Mucosa of gallbladder (tissue), 1 donor: ENCODE measurements at places on chromosomes 2 and 18. TPM values are rescaled to one million over a fixed set of nuclear protein-coding genes. Genes with fewer than 3 reads are reported as not detected.

DNA sequence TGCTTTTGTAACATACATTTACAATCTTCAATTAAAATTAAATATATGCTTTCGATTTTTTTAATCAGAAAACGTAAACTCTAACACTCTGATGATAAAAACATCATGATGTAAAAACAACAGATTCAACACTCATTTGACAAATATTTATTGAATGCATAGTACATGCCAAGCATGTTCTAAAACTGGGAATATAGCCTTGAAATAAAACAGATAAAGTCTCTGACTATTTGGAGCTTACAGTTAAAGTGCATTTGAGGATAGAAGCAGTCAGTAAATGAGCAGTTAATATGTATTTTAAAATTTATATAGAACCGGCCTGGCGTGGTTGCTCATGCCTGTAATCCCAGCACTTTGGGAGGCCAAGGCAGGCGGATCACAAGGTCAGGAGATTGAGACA lies 47.8 kb downstream of the TMX3 start:
- no peak for DNase-seq

DNA sequence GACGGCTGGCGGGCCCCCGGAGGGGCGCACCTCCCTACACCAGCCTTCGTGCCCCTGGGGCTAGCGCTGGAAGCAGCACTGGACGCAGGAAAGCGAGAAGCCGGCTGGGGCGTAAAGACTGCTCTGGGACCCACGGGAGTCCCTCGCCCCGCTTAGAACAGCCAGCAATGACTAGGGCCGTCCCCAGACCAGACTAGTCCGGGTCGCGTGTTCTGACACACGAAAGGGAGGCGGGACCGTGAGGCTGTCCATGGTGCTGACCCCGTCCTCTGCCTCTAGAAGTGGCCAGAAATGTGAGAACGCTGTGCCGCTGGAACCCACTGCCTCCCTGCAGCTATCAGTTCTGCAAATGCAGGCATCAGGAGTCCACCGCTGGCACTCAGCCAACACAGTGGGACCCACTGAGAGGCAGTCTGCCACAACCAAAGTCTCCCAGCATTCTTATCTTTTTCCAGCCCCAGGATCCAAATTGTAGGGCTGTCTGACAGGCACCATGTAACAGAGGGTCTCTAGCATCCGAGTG lies at the start of gene UCN:
Gene UCN, minus strand, starts transcription at position 87 of the 523 bp plus-strand sequence. CDS start 550 bp downstream, outside the sequence.
- peak; percentile 50 for DNase-seq

- no peak for DNase-seq
Observed at GRCh38 chr2:80255918-80256781, 48.4 kb downstream of the LRRTM1 start.

DNA sequence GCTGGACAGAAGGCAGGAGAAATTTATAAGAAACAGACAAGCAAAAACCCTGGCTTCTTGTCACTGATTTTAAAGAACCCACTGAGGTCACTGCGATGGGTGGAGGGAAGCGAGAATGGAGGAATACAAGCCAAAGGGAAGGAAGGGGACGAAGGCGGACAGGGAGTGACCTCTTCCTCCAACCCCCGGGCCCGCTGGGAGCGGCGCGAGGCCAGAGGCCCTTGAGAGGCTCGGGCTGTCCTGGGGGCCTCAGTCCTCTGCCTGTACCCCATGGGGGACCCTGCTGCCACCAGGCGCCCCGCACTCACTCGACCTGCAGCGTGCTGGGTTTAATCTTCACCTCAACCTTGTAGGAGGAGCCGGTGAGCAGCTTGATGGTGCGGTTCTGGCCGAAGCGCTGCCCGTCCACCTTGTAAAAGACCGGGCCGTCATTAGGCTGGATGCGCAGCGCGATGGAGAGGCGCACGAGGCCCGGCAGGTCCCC lies 793 bp downstream of the CNRIP1 start:
- no peak for DNase-seq

GRCh38 chr2:118845522-118846441 lies 1.7 kb downstream of the EN1 start:
- no peak for DNase-seq

DNA sequence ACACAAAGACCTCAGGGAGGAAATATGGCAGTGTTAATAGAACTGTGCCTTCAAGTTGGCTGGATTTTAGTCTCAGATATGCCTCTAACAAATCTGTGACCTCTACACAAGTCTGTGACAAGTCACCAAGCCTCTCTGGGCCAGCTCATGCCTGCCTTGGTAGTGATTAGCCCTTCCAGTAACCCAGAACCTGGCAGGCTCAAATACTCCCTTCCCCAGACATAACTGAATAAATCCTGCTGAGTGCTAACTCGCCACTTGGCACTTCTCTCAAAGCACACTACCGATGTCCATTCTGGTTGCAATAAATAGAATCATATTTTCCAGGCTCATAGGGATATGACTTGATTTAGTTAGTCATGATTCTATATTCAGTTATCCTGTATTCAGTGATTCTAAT lies 15.3 kb upstream of the THSD7B start:
- DNase-seq: no peak

DNA sequence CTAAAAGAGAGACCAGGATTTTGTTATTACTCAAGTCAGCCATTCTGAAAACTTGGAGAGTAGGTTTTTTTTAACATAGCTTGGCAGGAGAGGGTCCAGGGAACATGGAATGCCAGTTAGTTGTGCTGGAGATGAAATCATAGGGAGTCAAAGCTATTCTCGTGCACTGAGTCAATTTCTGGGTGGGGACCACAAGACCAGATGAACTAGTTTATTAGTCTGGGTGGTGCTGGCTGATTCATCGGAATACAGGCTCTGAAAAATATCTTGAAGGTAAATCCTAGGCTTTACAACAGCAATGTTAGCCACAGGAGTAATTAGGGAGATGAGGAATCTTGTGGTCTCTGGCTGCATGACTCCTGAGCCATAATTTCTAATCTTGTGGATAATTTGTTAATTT lies 921.4 kb downstream of the TRIB2 start:
- peak; percentile 23 for DNase-seq

DNA sequence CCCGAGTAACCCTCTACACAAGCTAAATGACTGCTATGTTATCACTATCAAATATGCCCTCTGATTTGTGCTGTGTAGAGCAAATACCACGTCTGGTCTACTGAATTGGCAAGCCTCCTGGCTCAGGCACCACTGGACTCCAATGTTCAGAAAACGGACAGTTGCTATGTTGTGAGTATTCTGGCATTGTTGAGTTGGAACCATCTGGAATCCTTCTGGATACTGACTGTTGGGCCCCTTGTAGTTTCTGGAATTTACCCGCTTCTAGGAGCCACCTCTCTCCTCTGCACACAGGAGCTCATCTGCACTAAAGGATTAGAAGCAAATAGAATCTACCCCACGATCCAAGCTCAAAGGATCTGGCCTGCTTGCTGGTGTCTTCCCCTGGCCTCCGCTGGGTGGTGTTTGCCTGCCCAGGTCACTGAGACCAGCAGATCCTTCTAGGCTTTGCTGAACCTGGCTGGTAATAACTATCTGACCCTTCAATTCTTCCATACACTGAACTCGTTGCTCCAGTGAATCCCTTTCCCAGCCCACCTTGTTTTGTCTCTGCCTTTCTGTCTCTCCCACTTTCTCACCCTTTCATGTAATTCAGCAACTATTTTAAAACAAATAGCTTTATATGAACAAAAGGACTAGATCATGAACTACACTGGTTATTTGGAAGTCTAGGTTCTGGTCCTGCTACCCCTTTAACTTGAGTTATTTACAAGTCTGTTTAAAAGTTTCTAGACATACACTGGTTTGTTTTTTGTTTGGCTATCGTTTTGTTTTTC lies 2.1 kb upstream of the HAAO start:
- no peak for DNase-seq

DNA sequence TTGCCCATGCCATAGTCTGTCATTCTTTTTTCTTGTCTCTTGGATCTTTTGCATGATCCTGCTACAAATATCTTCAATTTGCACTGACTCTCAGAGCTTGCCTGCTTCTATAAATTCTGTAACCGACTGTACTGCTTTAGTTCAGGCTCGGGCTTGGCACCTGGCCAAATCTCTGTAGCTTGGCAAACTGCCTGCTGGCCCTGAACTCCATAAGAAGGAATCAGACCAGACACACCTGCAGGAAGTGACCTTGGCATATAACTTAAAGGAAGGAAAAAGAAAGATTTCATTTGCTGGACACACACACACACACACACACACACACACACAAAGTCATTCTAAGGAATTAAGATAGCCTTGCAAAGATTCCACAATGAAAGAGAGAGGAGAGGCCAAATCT lies 291.2 kb upstream of the DDX18 start:
- DNase-seq: peak; percentile 92

DNA sequence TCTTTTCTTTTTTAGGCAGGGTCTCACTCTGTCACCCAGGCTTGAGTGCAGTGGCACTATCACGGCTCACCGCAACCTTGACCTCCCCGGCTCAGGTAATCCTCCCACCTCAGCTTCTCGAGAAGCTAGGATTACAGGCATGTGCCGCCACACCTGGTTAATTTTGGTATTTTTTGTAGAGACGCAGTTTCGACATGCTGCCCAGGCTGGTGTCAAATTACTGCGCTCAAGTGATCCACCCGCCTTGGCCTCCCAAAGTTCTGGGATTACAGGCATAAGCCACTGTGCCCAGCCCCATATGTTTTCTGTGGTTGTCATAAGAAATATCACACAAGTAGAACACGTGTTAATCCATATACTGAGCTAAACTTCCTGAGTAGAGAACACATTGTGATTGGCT lies 14.6 kb downstream of the ENOSF1 start:
- DNase-seq: no peak

- no peak for DNase-seq
Observed at GRCh38 chr2:160156100-160156499, 44.0 kb downstream of the ITGB6 start.

DNA sequence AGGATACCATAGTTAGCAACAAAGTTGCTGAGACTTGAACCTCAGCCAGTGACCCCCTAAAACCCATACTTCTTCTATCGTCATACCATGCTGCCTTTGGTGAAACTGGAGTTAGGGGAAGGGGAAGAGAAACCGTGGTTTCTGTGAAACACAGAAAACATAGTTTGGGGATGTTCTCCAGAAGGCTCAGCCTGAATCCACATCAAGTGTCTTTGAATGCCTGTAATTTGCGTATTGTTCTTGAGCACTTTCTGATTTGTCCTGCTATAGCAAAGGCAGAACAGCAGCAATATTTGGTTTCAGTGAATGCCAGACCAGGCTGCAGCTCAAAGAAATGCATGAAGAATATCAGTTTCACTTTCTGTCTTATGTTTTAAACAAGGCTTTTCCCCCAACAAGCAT lies 258.7 kb downstream of the TTC32 start:
- DNase-seq: no peak

DNA sequence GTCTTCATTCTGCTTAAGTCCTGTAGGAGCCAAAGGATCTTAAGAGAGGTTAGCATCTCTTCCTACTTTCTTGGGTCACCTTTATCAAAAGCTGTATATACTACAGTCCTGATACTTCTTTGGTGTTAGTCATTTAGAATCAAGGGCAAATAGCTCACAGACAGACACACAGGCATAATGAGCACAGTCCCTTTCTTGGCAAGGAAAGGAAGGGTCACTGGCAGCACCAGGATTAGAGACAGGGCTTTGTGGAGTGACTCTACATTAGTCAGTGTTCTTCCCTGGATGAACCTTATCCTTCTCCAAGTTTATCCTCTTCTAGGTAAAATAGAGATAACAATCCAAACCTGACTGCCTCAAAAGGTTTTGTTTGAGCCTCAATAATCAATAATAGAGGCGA lies 40.0 kb upstream of the NCKAP5 start:
- DNase-seq: no peak

DNA sequence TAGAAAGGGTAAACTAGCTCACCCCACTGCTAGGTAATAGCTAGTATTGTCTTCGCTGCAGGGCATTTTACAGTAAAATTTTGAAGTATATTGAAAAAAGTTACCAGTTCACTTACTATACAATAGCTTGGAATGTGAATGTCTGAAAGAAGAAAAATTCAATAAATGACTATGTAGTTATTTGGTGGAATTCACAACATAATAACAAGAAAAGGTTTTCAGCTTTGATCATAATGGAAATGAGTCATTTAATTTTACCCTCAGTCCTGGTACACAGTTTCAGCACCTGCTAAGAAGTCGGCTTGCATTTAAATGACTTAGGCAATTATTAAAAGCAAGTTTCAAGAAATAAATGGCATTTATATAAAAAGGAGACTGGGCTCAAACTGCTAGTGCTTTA lies 90.4 kb downstream of the NUP35 start:
- DNase-seq: no peak

GRCh38 chr2:26982102-26982742 lies 11.8 kb downstream of the MAPRE3 start:
- DNase-seq: peak; percentile 83

DNA sequence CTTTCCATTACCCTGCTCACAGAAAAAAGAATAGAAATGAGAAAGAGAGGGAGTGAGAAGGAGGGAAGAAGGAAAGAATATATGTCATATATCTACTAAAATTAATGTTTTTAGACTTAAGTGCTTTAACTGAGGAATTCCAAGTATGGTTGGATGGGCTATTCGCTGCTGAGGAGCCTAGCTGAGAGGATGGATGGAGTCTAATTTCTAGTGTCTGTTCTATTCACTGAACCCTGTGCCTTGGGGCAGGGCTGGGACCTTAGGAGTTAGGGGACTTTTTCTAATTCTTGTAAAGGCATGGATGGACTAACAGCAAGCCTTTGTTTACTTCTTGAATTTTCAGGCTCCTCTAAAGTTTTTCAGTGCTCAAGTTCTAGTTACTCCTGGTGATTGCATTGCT lies 109.8 kb downstream of the PTRHD1 start:
- no peak for DNase-seq

DNA sequence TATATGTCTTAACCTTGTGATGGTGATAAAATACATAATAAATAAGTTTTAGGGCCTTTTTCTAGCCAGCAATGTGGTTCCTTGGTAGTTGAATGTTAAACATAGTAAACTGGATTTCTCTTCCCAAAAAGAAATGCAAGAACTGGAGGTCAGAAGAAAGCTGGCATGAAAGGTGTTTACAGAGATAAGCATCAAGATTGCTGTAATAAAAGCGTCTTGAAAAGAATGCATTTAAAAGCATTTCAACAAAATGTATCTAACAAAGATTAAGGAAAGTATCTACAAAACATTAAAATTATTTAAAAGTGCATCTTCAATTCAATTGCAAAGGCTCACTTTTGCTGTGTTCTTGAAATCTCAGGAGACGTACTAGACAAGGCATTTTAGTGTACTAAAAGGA lies 419.0 kb downstream of the ERBB4 start:
- DNase-seq: no peak

GRCh38 chr2:72979896-72980295 lies 62.6 kb downstream of the EMX1 start:
- DNase-seq: no peak

DNA sequence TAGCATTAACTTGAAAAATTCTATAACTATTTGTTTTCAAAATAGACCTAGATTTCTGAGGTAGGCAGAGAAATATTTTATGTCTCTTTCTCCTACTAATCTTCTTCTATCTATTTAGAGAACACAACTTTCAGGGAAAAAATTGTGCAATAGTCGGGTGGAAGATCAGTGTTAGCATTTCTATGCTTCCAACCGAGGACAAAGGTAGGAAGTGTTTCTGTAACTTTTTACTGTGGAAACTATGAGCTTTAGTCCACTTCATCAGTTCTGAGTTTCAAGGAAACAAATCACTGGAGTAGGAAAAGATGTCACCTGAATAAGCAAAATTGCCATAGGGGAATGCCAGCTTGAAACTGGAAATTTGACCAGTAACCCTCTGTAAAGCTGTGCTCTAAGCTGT lies 207.7 kb upstream of the CTAGE1 start:
- no peak for DNase-seq

MERTK gene
- total RNA-seq: 20.4 TPM

AKAIN1 gene
- total RNA-seq: not detected

MPP4 gene
- total RNA-seq: not detected

GRHL1 gene
- 7.2 TPM for total RNA-seq

CNTNAP5 gene
- total RNA-seq: 31.7 TPM

CRYGD gene
- total RNA-seq: not detected

ABCB11 gene
- 0.23 TPM for total RNA-seq

SGO2 gene
- total RNA-seq: 2.0 TPM

UGT1A10 gene
- 47.5 TPM for total RNA-seq
